ENCODE measurements at places on chromosomes 3 and 15.

DNA sequence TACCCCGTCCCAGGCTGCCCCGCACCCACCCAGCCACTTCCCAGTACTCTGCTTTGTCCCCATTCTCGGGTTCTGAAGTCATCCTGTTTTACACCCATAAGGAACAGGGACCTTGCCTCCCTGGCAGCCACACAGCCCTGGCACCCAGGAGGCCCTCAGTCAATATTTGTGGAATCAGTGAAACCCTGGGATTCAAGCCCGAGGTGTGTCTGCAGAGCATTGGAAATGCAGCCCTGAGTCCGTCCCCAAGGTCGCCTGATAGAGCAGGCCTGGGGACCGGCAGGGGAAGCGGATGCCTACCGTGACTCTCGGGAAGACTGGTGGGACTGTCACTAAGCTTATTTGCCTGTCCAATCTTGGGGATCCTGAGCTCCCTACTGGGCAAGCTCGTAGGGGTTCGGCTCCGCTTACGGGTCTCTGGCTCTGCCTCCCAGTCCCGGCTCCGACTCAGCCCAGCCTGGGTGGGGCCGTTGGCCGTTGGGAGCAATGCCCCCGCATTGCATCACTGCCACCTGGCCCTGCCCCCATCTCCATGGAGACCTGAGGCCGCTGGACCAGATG lies 64.4 kb upstream of the TAMM41 start:
- H3K27ac ChIP-seq = no peak overlapping the region
- H3K4me3 ChIP-seq = no peak overlapping the region
- no peaks in the 10 kb centered on the region for H3K4me1 ChIP-seq
- no peaks in the 10 kb centered on the region for H3K27me3 ChIP-seq
- DNase-seq = peak; percentile 77

DNA sequence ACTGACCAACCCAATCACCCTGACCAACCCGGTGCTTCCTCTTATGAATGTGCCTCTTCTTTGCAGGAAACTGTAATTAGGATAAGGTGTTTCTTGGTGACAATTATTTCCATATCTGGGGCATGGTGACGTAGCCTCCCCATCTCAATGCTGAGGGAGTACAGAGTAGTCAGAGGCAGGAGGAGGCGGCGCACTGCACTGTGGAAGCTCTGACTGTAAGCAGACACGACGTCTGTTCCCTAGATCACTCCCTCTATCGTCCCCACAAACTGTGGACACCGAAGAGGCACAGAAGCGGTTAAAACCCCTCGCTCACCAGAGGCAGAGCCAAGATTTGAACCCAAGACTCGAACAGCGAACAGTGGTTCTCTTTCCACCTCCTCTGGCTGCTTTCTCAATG lies 231.0 kb upstream of the IGF1R start:
- no peaks in the 10 kb centered on the region for H3K36me3 ChIP-seq
- no peaks in the 10 kb centered on the region for H3K27me3 ChIP-seq
- no peak overlapping the region for H3K4me3 ChIP-seq
- no peak overlapping the region for H3K27ac ChIP-seq
- H3K4me1 ChIP-seq = peaks cover 33% of the 10 kb centered on the region
- no peak for DNase-seq

DNA sequence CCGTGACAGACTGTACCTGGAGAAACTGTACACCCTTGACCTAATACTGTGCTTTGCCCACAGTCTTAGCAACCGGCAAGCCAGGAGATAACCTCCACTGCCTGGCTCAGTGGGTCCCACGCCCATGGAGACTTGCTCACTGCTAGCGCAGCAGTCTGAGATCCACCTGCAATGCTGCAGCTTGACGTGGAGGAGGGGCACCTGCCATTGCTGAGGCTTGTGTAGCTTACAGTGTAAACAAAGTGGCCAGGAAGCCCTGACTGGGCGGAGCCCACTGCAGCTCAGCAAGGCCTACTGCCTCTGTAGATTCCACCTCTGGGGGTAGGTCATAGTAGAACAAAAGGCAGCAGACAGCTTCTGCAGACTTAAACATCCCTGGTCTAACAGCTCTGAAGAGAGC lies 189.3 kb downstream of the EDEM1 start:
- no peaks in the 10 kb centered on the region for H3K36me3 ChIP-seq
- no peak overlapping the region for H3K4me3 ChIP-seq
- no peak overlapping the region for H3K27ac ChIP-seq
- no peaks in the 10 kb centered on the region for H3K4me1 ChIP-seq
- DNase-seq = no peak

DNA sequence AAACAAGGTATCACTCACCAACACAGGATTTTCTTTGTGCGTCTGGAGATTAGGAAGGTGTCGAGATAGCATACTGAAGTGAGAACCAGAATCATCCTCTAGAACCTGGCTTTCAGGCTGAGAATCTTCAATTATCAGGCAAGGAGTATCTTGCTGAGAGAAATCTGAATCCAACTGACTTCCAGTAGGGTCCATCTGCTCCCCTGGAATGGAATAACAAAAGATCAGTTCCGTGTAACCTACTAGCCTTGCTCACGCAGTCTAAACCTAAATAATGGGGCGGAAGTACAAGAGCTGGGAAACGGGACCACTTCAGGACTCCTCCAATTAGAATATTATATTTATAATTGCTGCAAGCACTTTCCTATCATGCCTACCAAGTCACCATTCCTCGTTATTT lies 690 bp downstream of the TP53BP1 start:
- H3K27me3 ChIP-seq = no peaks in the 10 kb centered on the region
- H3K27ac ChIP-seq = peak overlapping the region; percentile 89
- peaks cover 29% of the 10 kb centered on the region for H3K4me1 ChIP-seq
- peak overlapping the region; percentile 89 for H3K4me3 ChIP-seq

- H3K27me3 ChIP-seq = no peaks in the 10 kb centered on the region
- peaks cover 53% of the 10 kb centered on the region for H3K4me1 ChIP-seq
- H3K4me3 ChIP-seq = peak overlapping the region; percentile 70
- no peaks in the 10 kb centered on the region for H3K36me3 ChIP-seq
- H3K27ac ChIP-seq = peak overlapping the region; percentile 74
- no peak for DNase-seq
Observed at GRCh38 chr3:58009026-58009748, 965 bp downstream of the FLNB start.

- H3K27ac ChIP-seq = no peak overlapping the region
- no peak for DNase-seq
- peaks cover 11% of the 10 kb centered on the region for H3K4me1 ChIP-seq
- H3K27me3 ChIP-seq = no peaks in the 10 kb centered on the region
- no peak overlapping the region for H3K4me3 ChIP-seq
- H3K36me3 ChIP-seq = no peaks in the 10 kb centered on the region
Observed at GRCh38 chr3:128151758-128152274, 1.5 kb upstream of the EEFSEC start.

DNA sequence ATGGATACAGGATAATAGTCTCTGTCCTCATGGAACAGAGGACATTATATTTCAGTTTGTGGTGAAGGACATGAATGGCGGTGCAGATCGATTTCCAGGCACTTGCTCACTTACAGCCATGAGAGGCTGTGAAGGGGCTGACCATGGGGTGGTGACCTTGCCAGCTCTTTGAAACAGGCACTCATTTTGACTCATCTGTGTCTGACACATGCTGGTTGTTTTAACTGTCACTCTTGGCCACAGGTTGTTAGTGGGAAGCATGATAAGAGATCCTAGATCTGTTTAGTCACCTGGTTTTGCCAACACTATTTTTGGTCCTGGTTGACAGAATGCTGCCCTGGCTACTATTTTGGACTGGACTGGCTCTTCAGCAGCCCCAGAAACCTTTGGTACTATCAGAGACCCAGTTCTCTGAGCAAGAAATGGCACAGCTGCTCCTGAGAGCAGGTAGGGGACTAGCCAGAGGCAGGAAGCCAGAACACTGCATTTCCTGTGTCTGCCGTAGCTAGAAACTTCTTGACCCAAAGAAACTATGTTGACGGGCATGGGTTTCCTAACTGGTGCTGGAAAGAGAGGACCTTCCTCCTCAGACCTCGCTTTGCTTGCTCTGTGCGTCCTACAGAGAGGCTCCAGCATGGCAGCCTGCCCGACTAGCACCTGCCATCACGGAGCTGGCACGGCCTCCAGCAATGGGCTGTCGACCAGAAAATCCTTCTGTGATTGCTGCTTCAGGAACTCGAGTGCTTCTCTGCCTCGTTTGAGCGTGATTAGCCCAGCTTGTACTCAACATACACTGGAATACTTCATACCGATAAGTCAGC lies 6.3 kb downstream of the PXYLP1 start:
- DNase-seq = no peak
- H3K4me3 ChIP-seq = no peak overlapping the region
- H3K27me3 ChIP-seq = no peaks in the 10 kb centered on the region
- no peak overlapping the region for H3K27ac ChIP-seq
- peaks cover 33% of the 10 kb centered on the region for H3K4me1 ChIP-seq

DNA sequence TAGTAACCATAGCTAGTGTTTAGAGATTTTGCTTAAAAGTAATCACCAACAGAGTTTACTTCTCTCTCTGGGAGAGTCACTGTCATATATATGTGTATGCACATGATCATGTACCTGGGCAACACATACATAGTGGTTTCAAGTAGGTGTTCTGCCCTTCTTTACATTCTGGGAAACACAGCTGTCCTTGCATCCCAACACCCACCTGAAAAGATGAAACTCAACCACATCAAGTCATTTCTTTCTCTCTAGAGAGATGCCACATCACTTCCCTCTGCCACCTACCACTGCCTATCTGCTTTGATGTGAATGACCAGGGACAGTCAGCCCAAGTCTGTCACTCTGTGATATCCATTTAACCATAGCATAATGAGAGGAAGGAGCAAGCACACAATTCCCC lies 155.8 kb upstream of the GADL1 start:
- H3K4me1 ChIP-seq = no peaks in the 10 kb centered on the region
- H3K27ac ChIP-seq = no peak overlapping the region
- H3K4me3 ChIP-seq = no peak overlapping the region
- no peak for DNase-seq

All from vagina (tissue), 2 donors.